Right cardiac atrium (tissue), 5 donors: ENCODE measurements at places on chromosomes 4 and X. TPM values are rescaled to one million over a fixed set of nuclear protein-coding genes. Genes with fewer than 3 reads are reported as not detected.
A peak's percentile ranks its signal among the peaks of the same experiment; 100 is the strongest.

GRCh38 chrX:153773218-153773611 lies 7.6 kb upstream of the SRPK3 start:
- DNase-seq: peak; percentile 52

DNA sequence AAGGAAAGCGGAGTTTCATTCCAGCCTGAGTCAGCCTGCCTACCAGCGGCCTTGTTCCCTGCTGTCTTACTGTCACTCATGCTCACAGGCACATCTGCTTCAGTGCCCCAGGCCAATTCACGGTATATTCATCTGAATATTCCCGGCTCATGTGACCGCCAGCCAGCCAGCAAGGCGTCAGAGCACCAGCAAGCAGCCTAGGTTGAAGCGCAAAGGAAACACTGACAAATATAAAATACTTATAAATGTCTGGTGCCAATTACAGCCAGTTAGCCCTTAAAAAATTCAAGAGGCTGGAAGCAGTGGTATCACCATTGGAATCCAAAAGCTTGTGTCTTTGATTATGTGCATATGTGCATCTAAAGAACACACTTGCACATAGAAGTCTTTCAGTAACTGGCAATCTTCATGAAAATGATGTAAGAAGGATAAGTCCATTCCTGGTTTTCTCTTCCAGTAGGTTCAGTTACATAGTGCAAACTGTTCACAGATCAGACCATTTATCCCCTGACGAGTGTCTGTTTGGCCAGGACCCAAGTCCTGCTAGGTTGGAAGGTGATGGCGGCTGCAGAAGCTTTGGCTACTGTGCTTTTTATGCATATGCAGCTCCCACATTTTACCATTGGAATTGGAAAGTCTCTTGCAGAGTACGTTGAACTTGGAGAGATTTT lies 61.3 kb downstream of the LUZP4 start:
- no peak for DNase-seq

Gene NPNT
- 1.4 TPM for total RNA-seq

GRCh38 chrX:47497271-47497888 lies 14.4 kb upstream of the ZNF41 start:
- DNase-seq: no peak

Gene BANK1
- total RNA-seq: 0.78 TPM

- no peak for DNase-seq
Measured at GRCh38 chrX:93985344-93986307, 311.6 kb downstream of the FAM133A start.

DNA sequence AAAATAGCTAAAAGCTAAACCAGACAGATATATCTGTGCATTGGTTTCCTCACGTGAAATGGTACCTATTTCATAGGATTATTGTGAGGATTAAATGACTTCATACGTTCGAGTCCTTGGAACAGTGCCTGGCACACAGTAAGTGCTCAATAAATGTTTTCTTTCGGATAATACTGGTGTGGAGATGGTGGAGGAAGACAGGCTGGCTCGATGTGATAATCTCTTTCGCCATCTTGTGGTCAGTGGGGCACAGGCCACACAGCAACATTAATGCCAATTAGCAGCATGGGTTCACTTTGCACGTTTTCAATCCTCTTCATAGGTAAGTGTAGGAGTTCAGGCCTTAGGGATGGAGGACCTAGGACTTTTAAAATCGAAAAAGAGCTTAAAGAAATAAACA lies 9.3 kb downstream of the PAGE4 start:
- no peak for DNase-seq

GRCh38 chr4:150355858-150356455 lies 226.0 kb upstream of the MAB21L2 start:
- no peak for DNase-seq

DNA sequence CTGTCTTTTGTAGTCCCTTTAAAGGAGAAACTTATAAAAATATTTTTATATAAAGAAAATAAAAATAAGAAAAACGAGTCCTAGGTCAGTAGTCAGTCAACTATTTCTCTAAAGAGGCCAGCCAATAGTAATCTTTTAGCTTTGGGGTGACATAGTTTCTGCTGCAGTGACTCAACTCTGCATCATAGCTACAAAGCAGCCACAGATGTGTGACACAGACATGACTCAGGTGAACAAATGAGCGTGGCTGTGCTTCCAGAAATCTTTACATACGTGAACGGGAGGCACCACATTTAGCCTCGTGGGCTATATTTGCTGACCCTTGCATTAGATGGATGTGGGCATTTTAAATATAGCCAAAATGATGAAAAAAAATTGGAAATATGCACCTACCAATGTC lies 1862.5 kb upstream of the TENM3 start:
- DNase-seq: no peak

DNA sequence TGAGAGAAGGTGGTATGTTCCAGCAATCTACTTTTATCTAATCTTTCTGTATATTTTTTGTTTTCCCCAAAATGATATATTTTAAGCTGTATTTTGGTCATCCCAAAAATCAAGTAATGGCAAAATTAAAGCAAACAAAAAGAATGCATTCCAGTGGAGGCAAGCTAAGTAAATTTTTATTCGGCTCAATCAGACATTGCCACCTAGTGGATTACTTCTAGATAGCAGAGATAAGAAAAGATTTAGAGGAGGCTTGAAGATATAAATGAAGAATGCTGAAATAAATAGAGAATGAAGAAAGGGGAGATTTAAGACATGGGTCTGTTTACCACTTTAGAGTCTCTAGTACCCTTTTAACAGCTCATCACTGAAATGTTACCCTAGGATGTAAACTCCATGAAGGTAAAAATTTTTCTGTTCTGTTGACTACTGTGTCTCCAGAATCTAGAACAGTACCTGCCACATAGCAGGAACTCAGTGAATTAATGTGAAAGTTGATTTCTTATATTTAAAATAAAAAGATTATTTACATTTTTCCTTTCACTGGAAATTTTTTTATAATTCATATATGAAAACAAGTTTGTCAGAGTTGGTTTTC lies 110.9 kb upstream of the ANK2 start:
- no peak for DNase-seq

DNA sequence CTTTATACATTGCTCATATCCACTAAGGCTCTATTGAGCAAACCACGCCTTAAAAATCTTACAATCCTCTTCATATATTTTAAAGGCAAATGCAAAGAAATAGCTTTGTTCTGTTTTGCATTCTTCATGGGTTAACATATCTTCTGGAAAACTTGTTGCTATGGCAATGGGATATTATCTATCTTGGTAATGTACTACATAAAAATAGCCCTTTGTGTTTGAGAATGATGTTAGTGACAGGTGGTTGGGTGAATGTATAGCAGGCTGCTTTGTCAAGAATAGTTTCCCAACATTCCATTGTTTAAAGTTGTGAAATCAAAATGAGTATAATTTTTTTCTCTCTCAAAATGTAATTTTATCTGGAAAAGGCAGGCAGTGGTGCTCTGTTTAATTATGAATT lies 16.8 kb downstream of the REPS2 start:
- no peak for DNase-seq

DNA sequence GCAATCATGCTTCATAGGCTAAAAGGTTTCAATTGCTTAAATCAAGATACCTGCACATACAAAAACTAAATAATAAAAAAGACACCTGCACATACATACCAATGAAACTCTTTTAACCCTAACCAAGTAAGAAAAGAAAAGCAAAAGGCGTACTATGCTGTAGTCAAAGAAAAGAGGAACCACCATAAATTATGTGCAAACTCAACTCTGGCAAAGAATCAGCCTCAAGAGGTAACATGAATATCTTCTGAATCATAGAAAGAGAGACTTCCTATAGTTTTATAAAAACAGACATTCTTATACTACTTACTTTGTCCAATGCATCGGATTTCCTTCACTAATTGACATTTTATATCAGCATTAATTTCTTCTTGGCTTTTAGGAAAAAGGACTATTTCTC lies 29.3 kb downstream of the MMGT1 start:
- no peak for DNase-seq

DNA sequence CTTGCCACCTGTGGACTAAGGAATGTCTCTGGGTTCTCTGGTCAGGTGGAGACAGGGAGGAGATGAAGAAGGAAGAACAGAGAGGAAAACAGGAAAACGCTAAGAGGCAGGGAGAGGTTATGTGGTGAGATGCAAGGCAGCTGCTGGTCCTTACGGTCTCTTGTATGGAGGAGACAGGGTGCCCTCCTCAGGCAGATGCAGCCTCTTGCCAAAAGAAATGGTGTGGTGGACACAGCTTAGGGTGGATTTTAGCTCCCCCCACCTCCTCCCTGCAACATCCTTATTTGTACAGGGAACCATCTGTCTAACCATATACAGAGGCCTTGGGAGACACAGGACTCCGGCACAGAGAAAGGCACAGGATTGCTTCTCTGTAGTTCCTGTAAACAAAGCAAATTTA lies 9.7 kb downstream of the OCIAD2 start:
- no peak for DNase-seq

DNA sequence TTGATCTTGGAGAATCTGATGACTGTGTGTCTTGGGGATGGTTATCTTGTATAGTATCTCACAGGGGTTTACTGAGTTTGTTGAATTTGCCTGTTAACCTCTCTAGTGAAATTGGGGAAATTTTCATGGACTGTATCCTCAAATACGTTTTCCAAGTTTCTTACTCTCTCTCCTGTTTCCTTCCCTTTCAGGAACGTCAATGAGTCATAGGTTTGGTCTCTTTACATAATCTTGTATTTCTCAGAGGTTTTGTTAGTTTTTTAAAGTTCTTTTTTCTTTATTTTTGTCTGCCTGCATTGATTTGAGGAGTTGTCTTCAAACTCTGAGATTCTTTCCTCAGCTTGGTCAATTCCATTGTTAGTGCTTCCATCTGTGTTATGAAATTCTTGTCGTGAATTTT lies 227.7 kb upstream of the GPRIN3 start:
- DNase-seq: no peak

Gene SPATA18
- total RNA-seq: 3.1 TPM

Gene XK
- 7.8 TPM for total RNA-seq

GRCh38 chr4:140085062-140085622 lies 68.8 kb downstream of the MAML3 start:
- DNase-seq: no peak

DNA sequence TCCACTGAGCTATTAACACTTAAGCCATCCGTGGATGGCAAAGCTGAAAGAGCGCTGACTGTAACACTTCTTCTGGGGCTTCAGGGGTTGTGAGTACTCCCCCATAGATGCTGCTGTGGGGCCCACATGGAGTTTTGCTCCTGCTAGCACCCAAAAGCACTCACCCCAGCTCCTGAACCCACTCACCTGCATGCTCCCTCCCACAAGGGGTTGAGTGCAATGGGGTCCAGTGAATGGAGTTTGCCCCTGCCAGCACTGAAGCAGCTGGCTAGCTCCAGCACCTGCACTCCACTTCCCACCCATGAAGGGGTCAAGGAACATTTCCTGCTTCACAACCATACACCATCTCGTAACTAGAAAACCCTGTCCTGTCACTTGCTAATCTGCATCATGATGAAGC lies 78.9 kb downstream of the IL21 start:
- DNase-seq: no peak

Gene SPACA5
- total RNA-seq: not detected

Gene UNC5C
- 4.0 TPM for total RNA-seq

DNA sequence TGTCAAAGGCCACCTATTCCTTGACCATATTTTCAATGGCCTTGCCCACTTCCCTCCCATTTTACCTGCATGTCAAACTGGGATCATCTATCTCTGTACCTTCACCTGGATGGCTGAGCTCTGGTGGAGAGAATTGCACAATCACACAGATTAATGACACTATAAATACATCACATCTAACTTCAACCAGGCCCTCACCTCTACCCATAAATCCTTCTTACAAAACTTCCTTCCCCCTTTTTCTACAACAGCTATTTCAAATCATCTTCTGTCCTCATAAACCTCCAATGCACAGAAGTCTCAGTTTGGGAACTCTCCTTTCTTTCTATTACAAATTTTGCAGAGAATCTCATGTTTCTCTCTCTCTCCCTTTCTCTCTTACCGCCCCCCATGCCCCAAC lies 9.2 kb downstream of the PALLD start:
- DNase-seq: no peak

DNA sequence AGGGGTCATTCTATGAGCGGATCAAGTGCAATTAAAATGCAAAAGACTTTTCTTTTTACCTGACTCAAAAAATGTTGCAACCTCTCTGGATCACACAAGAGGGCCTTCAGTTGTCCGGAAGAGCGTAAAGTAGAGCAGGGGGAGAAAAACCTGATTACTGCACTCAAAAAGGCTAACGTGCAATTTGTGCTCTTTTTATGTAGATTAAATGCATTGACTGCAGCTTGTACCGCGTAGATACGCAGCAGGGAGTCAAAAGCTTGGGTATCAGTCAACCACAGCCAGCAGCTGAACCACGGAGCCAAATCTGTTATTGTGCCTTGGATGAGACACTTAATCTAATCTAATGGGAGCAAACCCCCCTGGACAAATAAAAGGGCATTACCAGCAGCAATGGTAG lies 107.3 kb upstream of the RAI2 start:
- no peak for DNase-seq

GRCh38 chrX:10048076-10048475 lies 80.9 kb downstream of the CLDN34 start:
- DNase-seq: no peak

DNA sequence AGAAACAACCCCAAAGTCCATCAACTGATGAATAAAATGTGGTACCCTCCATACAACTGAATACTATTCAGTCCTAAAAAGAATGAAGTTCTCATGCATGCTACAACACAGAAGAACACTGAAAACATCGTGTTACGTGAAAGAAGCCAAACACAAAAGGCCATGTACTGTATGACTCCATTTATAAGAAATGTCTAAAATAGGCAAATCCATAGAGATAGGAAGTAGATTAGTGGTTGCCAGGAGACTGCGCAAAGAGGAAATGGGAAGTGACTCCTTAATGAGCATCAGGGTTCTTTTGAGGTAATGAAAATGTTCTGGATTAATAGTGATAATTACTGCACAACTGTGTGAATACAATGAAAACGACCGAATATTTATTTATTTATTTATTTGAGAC lies 23.4 kb downstream of the FBXW7 start:
- DNase-seq: no peak

Gene NALF2
- 43.2 TPM for total RNA-seq

DNA sequence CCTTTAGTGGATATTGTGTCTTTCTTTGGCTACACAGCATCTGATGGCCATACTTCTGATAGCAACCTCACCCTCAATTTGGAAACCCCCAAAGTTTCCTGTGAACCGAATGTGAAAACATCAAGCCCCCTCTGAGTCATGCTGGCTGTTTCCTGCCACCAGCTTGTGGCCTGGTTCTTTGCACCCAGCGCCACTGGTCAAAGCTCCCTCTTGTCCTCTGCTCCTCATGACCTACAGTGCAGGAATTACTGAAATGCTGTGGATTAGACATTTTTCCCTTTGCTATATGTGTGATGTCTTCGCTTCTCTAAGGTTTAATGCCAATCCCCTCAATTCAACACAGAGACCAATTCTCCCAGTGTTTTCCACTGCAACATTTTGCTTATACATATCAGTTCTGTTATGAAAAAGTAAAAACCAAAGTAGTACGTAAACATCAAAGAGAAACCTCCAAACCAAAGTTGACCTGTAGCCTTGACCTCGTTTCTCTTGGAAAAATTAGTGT lies 224.0 kb upstream of the TENM3 start:
- DNase-seq: no peak

GRCh38 chrX:84064164-84064563 lies 123.8 kb downstream of the RPS6KA6 start:
- DNase-seq: no peak
